C1 segment of cervical spinal cord (tissue), 14 donors: ENCODE measurements at places on chromosomes 2 and 18.

- no peak for DNase-seq
These were observed 114.0 kb upstream of the RND3 start for GRCh38 chr2:150601280-150602038.

- DNase-seq: no peak
These were observed 238.8 kb downstream of the RNF152 start for GRCh38 chr18:61653823-61654551.

- DNase-seq: no peak
These were observed 1.4 kb downstream of the SNORC start for GRCh38 chr2:232871418-232871834.

DNA sequence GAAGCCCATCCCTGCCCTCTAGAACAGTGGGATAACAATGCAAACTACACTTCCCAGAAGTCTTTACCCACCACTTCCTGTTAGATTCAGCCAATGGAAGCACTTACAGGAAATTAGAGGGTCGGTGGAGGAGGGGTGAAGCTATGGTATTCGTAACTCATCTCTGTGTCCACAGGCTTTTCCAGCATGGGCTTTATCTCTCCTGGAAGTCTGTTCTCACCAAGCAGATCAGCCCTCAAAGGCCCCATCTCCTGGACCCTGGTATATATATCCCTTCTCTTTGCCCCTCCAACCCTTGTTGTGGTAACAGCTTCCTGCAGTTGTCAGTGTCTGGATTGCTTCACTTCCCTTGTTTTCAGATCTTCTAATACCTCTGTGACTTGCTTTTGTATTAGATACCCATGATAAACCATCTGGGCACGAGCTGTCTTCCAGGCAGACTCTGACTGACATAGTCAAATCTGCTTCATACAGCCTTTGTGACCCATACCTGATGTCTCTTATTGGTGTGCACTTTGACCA lies 475.0 kb upstream of the POU3F3 start:
- DNase-seq: peak; percentile 9
